ENCODE measurements at places on chromosomes 12 and 14.

DNA sequence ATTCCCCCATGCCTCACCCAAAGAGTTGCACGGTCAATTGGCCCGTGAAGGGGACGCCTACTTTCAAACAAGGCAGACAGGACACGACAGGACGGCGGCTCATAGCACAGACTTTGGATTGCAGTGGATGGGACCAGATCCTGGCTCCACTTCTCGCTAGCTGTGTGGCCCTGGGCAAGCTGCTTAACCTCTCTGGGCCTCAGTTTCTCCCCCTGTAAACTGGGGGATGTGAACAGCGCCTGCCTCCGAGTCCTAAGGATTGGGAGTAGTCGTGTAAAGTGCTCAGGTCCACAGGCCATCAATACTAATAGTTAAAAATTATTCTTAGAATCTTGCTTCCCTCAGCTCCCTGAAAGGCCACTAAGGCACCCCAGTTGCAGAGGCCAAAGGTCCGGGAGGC, 13.1 kb downstream of the RHOF start:
- DNase-seq: no peak

DNA sequence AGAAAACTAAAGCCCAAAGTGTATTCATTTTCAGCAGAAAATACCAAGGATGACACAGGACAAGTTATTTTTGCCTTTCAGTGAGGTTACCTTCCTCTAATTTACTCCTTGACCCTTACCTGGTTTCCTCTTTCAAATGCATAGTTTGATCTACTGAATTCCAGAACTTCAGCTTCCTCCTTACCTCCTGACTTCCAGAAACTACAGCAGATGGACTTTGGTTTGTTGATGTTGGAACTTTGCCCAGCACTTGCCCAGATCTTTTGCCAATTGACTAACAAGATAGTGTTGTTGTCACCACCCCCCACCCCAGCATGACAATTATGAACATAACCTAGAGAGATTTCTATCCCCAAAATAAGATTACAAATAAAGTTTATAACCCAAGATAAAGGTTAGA, 63.2 kb downstream of the NAV3 start:
- peak; percentile 60 for DNase-seq

GRCh38 chr14:84108746-84109457, 1421.0 kb upstream of the FLRT2 start:
- peak; percentile 68 for DNase-seq

- peak; percentile 45 for DNase-seq
Observed at GRCh38 chr14:58977366-58977765, 211.1 kb upstream of the DAAM1 start.

- no peak for DNase-seq
Observed at GRCh38 chr14:88229428-88229827, 93.6 kb downstream of the KCNK10 start.

- no peak for DNase-seq
Observed at GRCh38 chr12:120994589-120995337, 16.4 kb downstream of the HNF1A start.

DNA sequence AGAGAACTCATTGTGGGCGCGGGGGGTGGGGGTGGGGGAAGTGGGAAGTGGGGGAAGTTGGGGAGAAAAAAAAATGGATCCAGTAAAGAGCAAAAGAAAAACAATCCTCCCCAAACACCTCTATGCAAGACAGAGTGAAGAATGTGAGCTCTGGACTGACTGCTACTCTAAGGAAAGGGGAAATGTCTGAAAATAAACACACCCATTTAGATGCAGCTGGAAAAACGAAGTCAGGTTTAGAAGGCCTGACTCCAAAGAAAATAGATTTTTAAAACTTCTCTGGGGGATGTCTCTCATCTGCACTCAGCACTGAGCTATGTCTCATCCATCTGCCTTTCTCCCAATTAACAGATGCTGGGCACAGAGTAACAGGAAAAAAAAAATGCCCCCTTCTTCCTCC, 904.4 kb downstream of the GALC start:
- DNase-seq: no peak

DNA sequence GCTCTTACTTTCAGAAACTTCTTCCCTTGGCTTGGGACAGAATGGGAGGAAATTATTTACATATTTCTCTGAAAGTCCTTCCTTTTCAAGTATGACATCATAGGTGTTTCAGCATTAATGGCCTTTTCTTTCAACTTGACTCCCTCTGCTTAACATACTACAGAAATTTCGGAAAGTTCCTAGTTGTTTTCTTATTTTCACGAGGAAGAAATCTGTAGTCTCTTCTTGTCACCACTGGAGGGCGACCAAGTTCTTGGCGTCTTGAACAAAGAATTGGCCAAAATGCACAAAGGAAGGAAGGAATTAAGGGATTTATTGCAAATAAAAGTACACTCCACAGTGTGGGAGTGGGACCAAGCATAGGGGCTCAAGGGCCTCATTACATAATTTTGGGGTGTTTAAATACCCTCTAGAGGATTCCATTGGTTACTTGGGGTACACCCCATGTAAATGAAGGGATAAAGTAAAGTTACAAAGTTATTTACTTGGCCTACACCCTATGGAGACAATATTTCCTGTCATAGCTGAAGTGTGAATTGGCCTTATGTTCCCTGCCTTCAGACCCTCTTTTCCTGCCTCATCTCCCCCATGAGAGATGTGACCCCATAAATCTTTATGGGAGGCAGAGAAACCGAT, 70.4 kb downstream of the RPL10L start:
- peak; percentile 42 for DNase-seq

DNA sequence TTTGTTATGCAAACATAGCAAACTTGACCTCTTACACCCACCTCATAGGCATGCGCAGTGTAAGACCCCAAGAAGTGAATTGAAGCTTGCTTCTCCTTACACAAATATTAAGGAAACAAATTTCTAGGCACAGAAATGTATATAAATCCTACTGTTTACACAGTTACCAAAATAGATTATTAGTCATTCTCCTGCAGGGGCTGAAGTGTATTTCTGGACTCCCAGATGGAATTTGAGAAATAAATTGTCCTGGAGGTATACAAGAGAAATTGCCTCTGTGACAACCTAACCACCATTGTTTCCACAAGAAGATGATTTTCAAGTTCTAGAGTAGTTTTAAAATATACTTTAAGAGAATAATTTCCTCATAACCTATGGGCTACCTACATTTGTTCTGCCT, 656.0 kb upstream of the MDGA2 start:
- DNase-seq: no peak

GRCh38 chr14:62696331-62696924, 348.8 kb downstream of the KCNH5 start:
- DNase-seq: no peak

GRCh38 chr12:89228491-89228890, 123.8 kb downstream of the DUSP6 start:
- DNase-seq: no peak

DNA sequence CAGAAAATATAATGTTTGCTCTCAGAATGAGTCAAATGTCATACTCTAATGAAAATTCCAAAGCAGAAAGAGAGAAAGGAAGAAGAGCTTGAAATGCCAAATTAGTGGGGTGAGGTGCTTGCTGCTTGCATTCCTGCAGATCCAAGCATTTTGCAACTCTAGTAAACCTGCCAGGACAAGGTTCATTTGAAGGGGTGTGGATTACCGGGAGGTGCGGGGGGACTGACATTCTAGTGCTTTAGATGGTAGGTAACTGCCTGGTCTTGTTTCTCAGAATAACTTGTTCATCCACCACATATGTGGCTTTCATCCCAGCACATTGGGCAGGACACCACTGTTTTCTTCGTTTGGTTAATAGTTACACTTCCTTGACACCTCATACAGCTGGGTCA, 144.4 kb downstream of the AKAP6 start:
- peak; percentile 81 for DNase-seq

GRCh38 chr12:12958886-12959285, 6.9 kb upstream of the GPRC5D start:
- DNase-seq: no peak

DNA sequence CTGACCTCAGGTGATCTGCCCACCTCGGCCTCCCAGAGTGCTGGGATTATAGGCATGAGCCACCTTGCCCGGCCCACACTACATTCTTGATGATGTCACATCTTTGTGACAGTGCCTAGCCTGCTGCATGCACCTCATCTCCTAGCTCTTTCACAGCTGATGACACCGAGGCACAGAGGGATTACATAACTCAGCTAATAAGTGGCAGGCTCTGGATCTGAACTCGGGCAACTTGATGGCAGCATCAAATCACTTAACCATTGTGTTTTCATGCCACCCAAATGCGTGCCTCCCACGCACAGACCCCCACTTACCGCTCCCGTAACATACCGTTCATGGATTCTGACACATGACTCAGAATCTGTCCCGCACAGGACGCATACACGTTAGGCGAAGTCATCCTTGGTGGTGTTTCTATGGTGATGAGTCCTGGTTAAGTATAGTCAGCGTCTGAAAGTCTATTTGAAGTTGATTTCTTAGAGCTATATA, 7.4 kb downstream of the TMEM120B start:
- peak; percentile 89 for DNase-seq

DNA sequence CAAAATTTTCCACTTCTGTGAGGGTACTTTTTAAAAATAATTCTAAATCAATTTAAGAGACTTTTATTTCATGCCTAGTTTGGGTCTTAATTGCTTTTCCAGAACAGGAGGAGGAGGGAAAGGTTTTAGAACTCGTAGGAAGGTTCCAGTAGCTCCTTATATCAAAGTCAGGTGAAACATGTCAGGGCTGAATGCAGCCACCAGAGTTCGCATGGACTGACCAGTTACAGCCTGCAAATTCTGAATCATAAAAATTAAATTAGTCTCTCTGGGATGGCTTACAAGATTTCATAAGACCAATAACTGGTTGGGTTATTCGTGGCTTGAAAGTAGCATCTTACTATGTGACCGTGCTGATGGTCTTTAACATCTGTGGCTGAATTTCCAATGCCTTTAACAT, 397 bp downstream of the BDKRB1 start:
- peak; percentile 80 for DNase-seq

DNA sequence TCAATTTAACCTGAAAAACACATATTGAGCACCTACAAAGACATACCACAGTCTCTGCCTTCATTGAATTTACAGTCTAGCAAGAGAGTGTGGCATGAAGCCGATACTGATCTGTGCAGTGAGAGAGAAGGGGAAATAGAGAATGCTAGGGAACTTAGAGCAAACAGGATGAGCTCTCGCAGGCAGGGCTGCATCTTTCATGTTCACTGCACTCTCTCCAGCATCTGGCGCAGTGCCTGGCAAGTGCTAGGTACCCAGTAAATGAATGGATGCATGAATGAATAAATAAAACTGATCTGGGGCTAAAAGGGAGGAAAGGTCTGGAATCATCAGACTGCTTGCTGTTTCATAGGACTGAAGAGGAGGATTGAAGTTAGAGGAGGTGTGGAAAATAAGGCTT, 256.5 kb upstream of the NPAS3 start:
- no peak for DNase-seq

- no peak for DNase-seq
Observed at GRCh38 chr14:41806366-41806975, 199.8 kb downstream of the LRFN5 start.

DNA sequence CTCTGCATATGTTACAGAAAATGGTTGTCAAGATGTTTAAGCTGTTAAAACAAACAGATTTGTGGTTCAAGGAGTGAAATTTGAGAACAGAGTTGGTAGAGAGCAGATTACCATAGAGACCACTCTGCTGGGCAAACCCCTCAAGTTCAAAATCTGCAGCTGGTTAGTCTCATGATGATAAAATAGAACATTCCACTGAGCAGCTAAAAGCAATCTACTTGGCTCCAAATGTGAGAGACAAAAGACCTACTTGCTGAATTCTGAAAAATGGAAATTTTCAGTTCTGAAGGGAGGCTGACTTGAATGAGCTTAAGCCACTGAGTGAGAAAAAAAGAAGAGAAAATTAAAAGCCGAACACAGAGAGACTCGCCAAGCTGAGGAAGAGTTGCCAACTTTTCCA, 519.3 kb downstream of the NOVA1 start:
- no peak for DNase-seq

DNA sequence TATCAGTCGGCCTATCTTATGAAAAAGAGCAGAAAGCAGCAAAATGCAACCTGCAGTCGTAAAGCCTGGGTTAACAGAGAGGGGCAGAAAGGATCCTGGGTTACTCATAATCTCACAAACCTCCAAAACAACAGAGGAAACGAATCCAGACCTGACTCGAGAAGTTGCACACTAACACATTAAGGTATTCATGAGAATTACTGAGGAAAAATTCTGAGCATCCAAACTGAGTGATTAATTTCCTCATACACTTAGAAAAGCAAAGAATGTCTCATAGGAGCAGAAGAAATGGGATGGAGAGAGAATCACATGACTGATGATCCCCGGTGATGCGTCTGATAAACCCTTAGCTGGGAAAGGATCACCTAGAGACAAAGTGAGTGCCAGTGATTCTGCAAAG, 272.5 kb downstream of the TMEM132D start:
- no peak for DNase-seq

- DNase-seq: no peak
Observed at GRCh38 chr12:130646716-130647370, 69.3 kb downstream of the RIMBP2 start.

DNA sequence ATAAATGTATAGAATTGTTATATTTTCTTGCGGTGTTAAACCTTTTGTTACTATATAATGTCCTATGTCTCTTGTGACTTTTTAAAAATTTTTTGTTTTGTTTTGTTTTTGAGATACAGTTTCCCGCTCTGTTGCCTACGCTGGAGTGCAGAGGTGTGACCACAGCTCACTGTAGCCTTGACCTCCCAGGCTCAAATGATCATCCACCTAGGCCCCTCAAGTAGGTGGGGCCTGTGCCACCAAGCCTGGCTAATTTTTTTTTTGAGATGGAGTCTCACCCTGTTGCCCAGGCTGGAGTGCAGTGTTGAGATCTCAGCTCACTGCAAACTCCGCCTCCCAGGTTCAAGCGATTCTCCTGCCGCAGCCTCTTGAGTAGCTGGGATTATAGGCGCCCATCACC, 26.5 kb upstream of the RCOR1 start:
- DNase-seq: no peak

DNA sequence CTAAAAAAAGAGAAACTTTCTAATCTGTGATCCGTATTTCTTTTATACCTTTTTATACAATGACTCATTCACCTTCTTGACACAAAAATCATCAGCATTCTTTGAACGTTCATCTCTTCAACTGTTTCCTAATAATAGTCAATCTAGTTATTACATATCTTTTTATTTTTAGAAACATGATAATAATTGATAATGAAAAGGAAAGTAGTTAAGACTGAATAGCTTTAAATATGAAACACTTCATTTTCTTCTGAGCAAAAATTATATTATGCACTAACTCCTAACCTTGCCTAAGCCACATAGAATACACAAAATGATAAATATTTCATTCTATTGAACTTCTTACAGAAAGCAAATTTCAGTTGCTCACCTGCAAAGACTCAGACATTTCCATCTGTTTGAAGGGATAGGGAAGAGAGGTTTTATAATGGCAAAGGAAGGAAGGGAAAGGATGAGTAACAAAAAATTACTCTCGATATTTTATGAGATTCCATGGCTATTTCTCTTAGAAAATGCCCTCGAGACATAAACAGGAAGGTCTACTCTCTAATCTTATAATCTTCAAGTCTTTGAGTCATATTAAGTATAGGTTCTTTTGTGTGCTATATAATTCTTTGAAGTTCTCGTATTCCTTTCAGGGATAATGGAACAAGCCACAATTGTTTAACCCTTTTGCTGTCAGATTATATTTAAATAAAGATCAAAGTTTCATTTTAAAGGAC, 7.5 kb upstream of the KLHL42 start:
- peak; percentile 72 for DNase-seq

- peak; percentile 81 for DNase-seq
Observed at GRCh38 chr14:58808828-58809227, 171.1 kb downstream of the DACT1 start.

All from iris pigment epithelial cell (primary cell).